ENCODE measurements at places on chromosomes 1 and 21.

GRCh38 chr1:183310753-183311479 lies 107.3 kb downstream of the NMNAT2 start:
- DNase-seq: no peak

DNA sequence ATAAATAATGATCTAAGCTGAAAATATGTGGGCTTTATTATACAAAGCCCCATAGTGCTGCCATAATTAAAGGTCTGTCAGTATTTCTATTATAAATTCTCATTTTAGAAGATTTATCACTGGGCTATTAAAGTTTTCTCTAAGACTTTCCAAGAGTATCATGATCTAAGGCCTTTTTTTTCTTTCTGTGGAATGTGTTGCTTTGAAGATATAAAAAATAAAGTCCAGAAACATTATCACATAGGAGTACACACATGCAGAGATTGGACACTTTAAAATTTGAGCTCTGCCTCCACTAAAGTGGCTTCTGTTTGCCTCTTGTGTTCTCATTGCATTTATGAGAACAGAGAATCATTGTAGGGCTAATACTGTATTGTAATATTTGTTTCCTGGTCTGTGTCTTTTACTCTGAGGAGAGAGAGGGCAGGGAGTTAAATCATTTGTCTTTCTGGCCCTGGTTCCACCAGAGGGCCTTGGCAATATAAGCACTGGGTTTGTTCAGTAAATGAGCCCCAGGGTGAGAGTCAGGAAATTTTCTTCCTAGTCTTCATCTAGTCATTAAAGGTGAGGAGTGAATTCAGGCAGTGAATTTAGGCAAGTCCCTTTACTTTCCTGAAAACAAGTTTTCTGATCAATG lies 70.2 kb downstream of the NFIA start:
- no peak for DNase-seq

DNA sequence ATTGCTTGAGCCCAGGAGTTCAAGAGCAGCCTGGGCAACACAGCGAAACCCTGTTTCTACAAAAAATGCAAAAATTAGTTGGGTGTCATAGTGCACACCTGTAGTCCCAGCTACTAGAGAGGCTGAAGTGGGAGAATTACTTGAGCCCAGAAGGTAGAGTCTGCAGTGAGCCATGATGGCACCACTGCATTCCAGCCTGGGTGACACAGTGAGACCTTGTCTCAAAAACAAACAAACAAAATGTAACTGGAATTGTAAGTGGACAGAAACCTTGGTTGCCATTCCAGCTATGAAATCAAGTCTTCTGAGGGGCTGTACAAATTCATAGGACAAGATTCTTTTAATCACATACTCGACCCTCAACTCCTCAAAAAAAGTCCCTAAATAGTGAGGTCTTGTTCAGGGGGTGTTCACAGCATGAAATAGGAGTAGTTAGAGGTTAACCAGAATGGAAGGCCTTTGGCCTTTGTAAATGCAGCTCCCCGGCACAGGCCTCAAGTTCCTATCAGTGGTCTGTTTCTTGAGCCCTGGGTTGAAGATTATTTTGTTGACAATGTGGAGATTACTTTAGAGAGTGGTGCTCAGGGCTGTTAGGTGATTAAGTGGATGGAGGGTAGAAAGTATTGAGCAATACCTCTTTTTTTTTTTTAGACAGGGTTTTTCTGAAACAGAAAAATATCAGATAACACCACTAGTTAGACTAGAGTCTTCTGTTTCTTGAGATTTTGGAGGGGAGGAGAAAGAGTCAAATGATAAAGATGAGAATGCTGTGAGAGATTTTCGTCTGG lies 138.7 kb upstream of the ZNF648 start:
- no peak for DNase-seq

GRCh38 chr1:18004278-18004677 lies 103.3 kb upstream of the IGSF21 start:
- no peak for DNase-seq

DNA sequence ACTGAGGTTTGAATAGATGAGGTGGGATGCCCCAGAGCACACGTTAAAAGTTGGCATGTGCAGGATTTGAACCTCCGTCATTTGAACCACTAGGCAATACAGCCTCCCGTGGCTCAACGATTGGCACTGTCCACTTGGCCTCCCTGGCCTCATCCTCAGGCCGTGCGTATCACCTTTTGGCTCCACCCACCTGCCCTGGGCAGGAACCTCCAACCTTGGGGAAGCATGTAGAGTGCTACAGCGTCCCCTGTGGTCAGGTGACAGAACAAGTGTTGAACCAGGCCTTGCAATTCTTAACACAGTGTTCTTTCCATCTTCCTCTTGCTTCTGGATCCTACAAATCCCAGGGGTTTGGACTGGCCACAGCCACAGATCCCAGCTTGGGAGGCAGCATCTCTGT lies 112.6 kb downstream of the PAX7 start:
- no peak for DNase-seq

- DNase-seq: no peak
These were observed 6.9 kb upstream of the SLC35F3 start for GRCh38 chr1:233897325-233898162.

DNA sequence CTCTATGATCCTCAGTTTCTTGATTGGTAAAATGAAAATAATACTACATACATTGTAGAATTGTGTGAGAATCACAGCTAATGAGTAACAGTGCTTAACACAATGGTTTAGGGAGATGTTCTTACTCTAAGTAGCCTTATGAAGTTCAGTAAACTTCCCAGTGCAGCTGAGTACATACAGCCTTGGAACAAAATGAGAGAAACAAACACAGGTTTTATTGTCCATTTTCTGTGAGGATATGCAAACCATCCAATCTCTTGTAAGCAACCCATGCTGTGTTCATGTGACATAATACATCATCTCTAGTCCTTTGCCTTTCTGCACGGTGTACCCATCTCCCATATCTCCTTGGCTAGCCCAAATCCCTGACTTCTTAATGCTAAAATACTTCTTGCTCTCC lies 14.7 kb upstream of the STRIP1 start:
- DNase-seq: no peak

- no peak for DNase-seq
These were observed 150.6 kb downstream of the CRB1 start for GRCh38 chr1:197418693-197419092.

DNA sequence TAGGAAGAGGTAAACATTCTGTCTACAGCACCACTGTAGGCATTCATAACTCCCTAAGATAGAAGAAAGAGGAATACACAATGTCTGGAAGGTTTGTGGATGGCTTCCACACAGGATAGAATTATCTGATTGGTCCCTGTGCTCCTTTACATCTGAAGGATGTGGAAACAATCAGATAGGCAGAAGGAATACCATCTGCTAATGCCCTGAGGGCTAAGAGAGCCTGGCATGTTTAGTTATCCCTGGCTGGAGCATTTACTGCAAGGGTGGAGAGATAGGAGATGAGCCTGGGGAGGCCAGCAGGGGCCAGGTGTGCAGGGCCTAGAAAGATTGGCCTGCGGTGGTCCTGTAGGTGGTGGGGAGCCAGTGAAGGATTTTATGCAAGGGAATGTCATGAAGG lies 8.6 kb upstream of the ACBD3 start:
- no peak for DNase-seq

DNA sequence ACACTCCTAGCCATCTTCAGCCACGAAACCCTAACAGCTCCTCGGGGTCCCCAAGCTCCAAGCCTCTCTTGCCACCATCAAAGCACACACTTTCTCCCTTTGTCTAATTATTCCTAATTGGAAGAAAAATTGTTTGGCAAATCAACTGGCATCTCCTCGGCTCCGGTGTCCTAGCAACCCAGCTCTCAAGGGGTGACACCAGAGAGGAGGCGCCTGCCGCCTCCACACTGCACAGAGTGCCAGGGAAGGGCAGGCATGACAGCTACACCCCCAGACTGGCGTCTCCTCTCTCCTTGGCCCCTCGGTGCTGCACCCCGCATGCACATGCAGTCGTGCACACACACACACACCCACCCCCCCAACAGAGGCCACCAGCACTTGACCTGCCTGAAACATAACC lies 18.2 kb upstream of the GJB5 start:
- DNase-seq: no peak

DNA sequence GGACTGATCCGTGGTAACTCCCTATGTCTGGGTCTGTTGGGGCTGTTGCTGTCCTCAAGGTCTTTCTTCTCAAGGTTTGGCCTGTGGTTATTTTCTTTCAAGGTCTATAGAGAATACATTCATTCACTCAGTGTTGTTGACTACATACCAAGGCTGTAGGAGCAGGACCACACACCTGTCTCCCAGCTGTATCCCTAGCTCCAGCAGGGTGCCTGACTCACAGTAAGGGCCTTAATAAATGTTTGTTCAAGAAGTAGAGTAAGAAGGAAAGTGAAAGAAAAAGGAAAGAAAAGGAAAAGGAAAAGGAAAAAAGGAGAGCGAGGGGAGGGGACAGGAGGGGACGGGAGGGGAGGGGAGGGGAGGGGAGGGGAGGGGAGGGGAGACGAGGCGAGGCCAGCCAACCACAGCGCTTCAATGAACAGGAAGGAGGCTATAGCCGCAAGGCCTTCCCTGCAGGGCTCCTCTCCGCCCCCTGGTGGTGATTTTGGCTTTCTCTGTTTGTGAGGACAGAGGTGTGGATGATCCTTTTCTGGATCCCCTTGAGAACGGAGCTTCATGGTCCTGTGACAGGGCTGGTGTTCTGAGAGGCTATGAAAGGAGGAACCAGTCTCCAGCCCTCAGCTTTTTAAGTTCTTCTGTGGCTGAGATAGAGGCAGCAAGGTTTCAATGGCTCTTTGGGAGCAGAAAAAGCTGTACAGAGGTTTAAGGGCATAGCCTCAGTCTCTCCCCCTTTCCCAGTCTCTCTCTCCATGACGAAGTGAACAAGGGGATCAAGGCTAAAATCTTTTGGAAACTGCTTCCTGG lies 30.6 kb upstream of the LCE5A start:
- DNase-seq: no peak

- DNase-seq: no peak
These were observed 25.0 kb downstream of the GJA5 start for GRCh38 chr1:147735423-147735822.

- DNase-seq: no peak
These were observed 44.9 kb upstream of the COL6A2 start for GRCh38 chr21:46052703-46053651.

GRCh38 chr1:177786176-177786745 lies 183.6 kb downstream of the SEC16B start:
- DNase-seq: no peak

- DNase-seq: no peak
These were observed 361.7 kb downstream of the PRDM2 start for GRCh38 chr1:14061722-14062121.

GRCh38 chr1:47751193-47751592 lies 246.0 kb downstream of the TRABD2B start:
- no peak for DNase-seq

- peak; percentile 93 for DNase-seq
These were observed 2.2 kb downstream of the LAD1 start for GRCh38 chr1:201396861-201397464.

DNA sequence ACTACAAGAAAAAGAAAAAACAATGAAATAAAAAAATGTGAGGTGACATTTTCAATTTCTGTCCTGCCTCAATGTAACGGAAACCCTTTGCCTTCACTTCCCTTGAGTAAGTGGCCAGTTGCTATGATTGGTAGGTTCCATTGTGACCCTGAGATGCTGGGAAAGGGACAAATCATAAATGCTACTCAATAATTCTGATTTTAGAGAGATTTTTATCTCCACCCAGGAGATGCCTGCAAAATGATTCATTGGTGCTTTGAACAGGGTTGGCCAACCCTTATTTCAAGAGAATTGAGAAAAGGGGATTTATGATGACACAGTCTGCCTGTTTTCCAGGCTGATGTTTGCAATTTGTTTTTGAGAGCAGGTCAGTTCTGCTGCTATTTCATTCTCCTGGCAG lies 22.5 kb downstream of the XCL1 start:
- DNase-seq: no peak

DNA sequence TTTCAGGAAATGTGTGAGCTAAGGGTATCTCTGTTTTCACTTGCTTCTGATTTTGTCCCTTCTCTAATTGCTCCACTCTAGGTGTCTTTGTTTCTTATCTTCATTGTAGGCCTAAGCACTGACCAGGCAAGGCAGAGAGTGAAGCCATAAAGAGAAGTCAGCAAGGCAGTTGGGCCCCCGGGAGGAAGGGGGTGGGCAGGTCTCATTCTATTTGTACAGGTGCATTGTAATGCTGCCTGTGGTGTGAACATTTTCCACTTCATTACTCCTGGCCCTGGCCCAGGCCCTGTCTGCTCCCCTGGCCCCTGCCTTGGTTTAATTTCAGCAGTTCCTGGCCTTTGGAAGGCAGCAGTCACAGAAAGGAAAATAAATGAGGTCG lies 86.4 kb upstream of the JUN start:
- DNase-seq: no peak

DNA sequence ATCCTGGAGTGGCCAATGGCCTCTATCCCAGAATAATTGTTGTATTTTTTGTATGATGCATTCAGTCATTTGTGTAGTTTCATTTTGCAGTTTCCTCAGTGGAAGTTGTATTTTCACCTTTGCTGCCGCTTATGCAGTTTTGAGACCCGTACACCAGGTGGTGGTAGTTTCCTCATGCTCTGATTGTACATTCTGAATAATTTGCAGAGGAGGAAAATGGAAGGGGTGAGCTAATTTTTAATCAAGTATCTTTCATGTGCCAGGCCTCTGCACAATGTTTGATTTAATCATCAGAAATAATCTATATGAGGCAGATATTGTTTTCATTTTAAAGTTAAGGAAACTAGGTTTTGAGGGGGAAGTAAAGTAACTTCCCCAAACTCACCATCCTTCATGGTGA lies 29.5 kb downstream of the HLX start:
- no peak for DNase-seq

DNA sequence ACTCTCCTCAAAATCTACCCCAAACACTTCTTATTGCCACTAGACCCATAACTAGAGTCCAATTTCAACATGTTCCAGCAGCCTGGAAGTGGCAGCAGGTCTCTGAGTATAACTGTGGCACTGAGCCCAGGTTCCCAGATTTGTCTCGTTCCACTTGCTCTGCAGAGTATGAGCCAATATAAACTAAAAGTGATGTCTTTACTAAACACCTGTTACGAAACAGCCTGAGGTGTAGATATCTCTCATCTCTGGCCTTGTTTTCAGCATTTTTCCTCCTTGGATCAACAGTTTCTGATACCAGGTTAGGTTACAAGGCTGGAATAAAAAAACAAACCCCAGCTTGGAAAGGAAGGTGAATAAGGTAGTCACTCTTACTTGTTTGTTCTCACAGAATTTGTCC lies 25.2 kb upstream of the PRDX6 start:
- no peak for DNase-seq

DNA sequence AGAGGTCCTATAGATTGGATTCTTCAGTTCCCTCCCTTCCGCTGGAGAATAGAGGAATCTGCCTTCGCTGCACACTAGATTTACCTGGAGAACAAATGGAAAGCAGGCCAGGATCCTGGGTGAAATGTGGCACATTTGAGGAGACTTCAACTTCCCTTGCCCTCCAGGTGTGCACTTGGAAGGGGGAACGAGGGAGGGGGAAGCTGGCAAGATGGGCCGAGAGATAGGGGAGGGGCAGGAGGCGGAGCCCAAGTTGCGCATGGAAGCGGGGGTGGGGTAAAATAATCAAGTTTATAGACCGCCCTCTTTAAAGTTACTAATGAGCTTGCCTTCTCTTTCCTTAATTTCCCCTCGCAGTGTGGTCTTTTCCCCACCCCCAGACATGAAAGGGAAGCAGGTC lies 155.7 kb upstream of the CAMK1G start:
- peak; percentile 72 for DNase-seq

GRCh38 chr1:174273776-174274175 lies 114.5 kb downstream of the RABGAP1L start:
- DNase-seq: no peak
